ENCODE measurements at places on chromosomes 1 and 21.

DNA sequence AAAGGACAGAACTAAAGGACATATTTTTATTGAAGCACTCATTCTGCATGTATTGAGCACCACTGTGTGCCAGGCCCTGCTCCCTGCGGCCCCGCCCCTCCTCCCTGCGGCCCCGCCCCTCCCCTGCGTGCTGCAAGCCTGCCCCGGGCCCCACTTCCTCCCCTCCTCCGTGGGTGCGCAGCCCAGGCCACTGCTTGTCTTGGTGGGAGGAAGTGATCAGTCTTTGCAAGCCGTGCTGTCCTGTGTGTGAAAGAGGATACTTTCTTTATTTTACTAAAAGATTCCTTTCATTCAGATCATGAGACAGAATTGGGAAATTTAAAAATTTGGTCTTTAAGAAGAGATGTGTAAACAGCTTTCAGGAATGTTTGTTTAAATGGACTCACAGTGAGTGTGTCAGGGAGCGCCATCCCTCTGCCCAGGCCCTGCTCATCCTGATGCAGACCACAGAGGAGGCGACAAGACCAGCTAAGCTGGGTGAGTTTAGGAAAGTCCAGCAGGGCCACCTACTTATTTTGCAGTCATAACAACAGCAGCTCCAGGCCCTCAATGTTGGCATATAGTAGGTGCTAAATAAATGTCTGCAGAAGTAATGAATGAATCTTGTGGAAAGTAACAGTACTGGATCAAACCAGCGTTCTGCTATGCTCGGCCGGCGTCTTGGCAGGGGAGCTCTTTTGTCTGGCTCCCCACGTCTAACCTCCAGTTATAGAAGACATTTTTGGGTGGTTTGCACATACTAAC, 88.3 kb upstream of the SELENON start:
- DNase-seq = no peak

- DNase-seq = no peak
Measured at GRCh38 chr1:85596947-85597346, 16.4 kb downstream of the CCN1 start.

DNA sequence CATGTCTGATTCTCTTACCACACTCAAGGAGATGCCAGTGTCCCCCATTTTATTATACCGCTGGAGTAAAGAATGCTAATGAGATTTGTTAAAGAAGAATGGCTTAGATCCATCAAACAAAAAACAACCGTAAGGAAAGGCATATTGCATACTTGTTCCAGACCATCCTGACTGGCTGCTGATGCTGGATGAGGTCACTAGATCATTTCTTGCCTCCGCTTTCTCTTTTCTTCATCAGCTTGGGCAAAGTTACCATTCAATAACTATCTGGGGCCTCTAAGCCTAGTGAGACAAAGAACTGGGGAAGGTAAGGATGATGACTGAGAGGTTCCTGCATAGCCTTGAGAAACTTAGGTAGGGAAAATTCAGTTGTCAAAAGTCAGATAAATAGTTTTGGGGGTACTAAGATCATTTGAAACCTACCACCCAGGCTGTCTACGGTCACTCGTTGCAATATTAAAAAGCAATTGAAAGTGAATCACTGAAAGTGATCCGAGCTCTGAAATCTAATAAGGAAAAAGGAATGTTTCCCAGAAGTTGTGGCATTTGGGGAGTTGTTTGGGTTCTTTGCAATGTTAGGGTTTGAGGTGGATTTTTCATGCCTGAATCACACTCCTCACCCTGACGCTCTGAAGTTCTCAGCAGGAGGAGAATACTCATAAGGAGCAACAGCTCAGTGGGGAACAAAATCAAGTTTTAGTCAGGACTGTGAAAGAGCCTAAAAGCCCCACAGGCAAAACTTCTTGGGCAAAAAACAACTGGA, 176.8 kb downstream of the HHIPL2 start:
- DNase-seq = no peak

DNA sequence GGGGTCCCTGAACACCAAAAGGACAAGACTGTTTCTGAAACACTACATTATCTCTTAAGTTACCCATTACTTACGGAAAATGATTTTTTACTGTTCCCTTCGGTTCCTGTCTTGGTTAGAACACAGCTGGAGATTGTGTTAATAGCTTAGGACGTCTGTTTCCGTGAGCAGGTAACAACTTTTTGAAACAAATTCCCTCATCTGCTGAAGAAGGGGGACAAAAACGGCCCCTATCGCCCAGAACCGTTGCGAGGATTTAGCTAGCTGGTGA, 67.8 kb downstream of the SLC35A3 start:
- DNase-seq = no peak

- no peak for DNase-seq
Measured at GRCh38 chr1:37078866-37079265, 44.6 kb upstream of the GRIK3 start.
